ENCODE measurements at places on chromosomes 7 and 10.
A peak's percentile ranks its signal among the peaks of the same experiment; 100 is the strongest.

GRCh38 chr10:63720676-63721075, 199.5 kb downstream of the REEP3 start:
- no peak overlapping the region for H3K4me3 ChIP-seq
- H3K27ac ChIP-seq = no peak overlapping the region
- H3K4me1 ChIP-seq = no peaks in the 10 kb centered on the region
- H3K27me3 ChIP-seq = no peaks in the 10 kb centered on the region
- no peak for DNase-seq

GRCh38 chr10:49191349-49191748, 3.2 kb upstream of the TMEM273 start:
- no peaks in the 10 kb centered on the region for H3K36me3 ChIP-seq
- H3K4me1 ChIP-seq = peaks cover 12% of the 10 kb centered on the region
- H3K27me3 ChIP-seq = no peaks in the 10 kb centered on the region
- no peak overlapping the region for H3K4me3 ChIP-seq
- no peak for DNase-seq
- no peak overlapping the region for H3K27ac ChIP-seq

GRCh38 chr7:102913826-102914225, 1.0 kb downstream of the LRRC17 start:
- H3K36me3 ChIP-seq = no peaks in the 10 kb centered on the region
- no peak overlapping the region for H3K4me3 ChIP-seq
- no peaks in the 10 kb centered on the region for H3K27me3 ChIP-seq

DNA sequence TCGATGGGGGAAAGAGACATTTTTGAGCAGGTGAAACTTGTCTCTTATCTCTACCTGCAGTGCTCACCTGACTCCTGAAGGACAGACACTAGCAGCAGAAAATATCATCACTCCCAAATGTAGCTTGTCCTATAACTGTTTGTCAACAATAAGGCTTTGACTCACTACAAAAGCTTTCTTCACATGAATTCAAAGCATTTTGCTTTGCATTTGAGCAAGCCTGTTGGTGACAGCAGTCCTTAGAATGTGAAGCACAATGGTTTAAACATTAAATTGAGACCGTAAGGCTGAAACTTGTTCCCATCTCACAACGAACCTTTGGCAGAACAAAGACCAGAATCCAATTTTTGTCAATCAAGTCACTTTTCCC, 30.6 kb upstream of the ZNRF2 start:
- peaks cover 10% of the 10 kb centered on the region for H3K4me1 ChIP-seq
- DNase-seq = no peak
- H3K4me3 ChIP-seq = no peak overlapping the region
- no peaks in the 10 kb centered on the region for H3K36me3 ChIP-seq
- no peak overlapping the region for H3K27ac ChIP-seq

GRCh38 chr10:100872034-100872791, 40.5 kb upstream of the SLF2 start:
- H3K4me3 ChIP-seq = no peak overlapping the region
- peak; percentile 27 for DNase-seq
- no peaks in the 10 kb centered on the region for H3K36me3 ChIP-seq
- H3K27me3 ChIP-seq = no peaks in the 10 kb centered on the region
- no peak overlapping the region for H3K27ac ChIP-seq
- H3K4me1 ChIP-seq = no peaks in the 10 kb centered on the region

DNA sequence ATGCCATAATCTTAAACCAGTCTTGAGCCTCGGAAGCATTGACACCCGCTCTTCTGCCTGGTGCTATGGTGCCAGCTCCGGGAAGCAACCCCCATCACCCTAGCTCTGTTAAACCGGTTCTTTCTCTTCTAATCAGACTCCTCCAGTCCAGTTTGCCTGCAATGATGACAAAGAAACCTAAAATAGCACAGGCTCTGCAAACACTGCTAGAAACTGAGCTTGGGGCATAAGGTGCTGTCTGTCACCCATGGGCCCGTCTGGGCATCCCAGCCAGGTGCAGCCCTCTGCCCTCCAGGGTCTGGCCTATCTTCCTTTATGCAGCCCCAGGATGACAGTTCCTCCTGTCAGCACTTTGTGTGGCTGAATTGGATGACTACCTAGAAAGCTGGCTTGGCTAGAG, 14.2 kb upstream of the CAMK2G start:
- H3K4me1 ChIP-seq = no peaks in the 10 kb centered on the region
- H3K27me3 ChIP-seq = no peaks in the 10 kb centered on the region

- no peak for DNase-seq
- H3K27ac ChIP-seq = no peak overlapping the region
- H3K4me3 ChIP-seq = no peak overlapping the region
- H3K27me3 ChIP-seq = no peaks in the 10 kb centered on the region
- no peaks in the 10 kb centered on the region for H3K4me1 ChIP-seq
- H3K36me3 ChIP-seq = no peaks in the 10 kb centered on the region
These were observed 181.3 kb upstream of the FOXK1 start for GRCh38 chr7:4500812-4501211.

DNA sequence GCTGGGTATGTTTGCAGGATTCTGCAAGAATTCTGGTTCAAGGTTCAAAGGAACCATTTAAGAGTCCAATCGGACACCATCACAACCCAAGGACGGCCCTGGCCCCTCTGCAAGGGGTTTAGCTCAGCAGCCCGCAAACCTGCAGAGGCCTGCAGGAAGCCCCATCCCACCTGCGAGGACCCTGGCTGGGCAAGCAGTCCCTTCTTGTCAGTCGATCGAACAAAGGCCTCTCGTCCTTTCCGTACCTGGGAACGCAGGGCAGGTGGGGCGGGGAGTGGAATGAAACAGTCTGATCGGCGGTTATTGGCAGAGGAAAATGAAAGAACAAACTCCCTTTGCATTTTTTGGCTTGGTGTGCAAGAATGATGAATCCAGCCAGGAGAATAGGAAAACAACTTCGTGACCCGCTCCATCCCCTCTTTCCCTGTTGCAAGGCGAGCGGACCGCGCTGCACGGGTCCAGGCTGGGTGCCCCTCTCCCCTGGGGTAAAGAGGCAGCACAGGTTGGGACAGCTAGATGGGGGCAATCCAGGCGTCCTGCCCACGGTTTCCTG, 73.7 kb downstream of the INSIG1 start:
- H3K4me3 ChIP-seq = no peak overlapping the region
- no peaks in the 10 kb centered on the region for H3K36me3 ChIP-seq
- H3K27me3 ChIP-seq = no peaks in the 10 kb centered on the region
- no peak for DNase-seq
